Left colon (tissue), 2 donors: ENCODE measurements at places on chromosomes 11 and 22.

DNA sequence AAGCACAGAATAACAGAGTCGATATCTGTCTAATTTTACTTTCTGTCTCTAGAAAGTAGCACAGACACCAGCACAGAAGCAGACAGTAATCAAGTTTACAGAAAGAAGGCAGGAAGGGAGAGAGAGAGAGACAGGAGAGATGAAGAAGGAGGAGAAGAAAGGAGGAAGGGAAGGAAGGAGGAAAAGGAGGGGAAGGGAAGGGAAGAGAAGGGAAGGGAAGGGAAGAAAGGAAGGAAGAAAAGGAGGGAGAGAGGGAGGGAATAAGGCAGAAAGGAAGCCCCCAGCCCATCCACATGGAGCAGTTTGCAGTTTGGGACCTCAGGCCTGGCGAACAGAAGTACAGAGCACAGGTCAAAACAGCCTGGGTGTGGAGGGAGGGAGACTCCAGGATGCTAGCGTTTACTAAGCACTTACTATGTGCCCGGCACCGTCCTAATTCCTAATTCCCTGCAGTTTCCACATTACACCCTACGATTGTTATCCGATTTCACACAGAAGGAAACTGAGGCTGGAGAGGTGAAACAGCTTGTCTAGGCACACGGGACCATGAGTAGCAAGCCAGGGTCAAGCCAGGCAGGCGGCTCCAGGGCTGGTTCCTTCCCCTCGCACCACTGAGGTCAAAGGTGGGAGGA, 46.0 kb upstream of the WNT7B start:
- DNase-seq = no peak

GRCh38 chr22:26589845-26590736, at the start of gene TPST2:
Gene TPST2, minus strand, starts transcription at chr22:26590132. Its CDS starts 48,502 bp downstream, at chr22:26541630.
- DNase-seq = peak; percentile 64

GRCh38 chr22:50445880-50446707, 28.7 kb downstream of the SBF1 start:
- no peak for DNase-seq

- DNase-seq = no peak
These were observed 2.1 kb downstream of the LGALS1 start for GRCh38 chr22:37677493-37677974.

GRCh38 chr11:93031386-93031785, 61.9 kb downstream of the MTNR1B start:
- DNase-seq = no peak

DNA sequence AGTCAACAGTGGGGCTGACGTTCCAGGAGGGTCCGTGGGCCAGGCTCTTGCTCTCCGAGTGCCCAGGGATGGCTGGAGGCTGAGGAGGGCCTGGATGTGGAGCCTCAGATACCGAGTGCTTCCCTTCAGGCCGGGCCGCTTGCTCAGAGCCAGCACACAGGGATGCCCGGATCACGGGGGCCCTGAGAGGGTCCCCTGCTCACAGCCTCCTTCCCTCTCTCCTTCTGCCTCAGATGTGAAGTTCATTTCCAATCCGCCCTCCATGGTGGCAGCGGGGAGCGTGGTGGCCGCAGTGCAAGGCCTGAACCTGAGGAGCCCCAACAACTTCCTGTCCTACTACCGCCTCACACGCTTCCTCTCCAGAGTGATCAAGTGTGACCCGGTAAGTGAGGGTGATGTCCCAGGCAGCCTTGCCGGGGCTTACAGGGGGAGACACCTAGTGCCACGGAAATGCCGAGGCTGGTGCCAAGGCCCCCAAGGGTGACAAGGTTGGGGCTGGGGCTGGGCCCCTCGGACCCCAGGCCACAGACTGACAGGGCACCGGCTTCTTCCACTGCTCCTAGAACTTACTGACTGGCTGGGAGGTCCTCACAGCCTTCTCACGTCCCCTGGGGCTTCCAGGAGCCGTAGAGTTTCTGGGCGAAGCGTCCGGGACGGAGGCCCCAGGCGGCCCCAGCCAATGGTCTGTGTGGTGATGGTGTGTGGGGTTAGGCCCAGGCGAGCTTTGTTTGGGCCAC, 7.0 kb downstream of the CCND1 start:
- DNase-seq = peak; percentile 20

GRCh38 chr11:11857769-11858168, 16.0 kb downstream of the USP47 start:
- no peak for DNase-seq
